ENCODE measurements at places on chromosomes 16 and 17.
A peak's percentile ranks its signal among the peaks of the same experiment; 100 is the strongest.

GRCh38 chr17:55273579-55274354, 9.0 kb downstream of the HLF start:
- H3K4me1 ChIP-seq = peaks cover 8% of the 10 kb centered on the region
- H3K4me3 ChIP-seq = no peak overlapping the region
- peaks cover 10% of the 10 kb centered on the region for H3K27me3 ChIP-seq
- DNase-seq = no peak
- H3K36me3 ChIP-seq = no peaks in the 10 kb centered on the region

GRCh38 chr17:40343219-40344119, 21.1 kb downstream of the GJD3 start:
- H3K4me3 ChIP-seq = no peak overlapping the region
- no peak for DNase-seq
- H3K36me3 ChIP-seq = no peaks in the 10 kb centered on the region
- no peaks in the 10 kb centered on the region for H3K27me3 ChIP-seq
- H3K4me1 ChIP-seq = peaks cover 12% of the 10 kb centered on the region

GRCh38 chr17:81944858-81945257, 2.2 kb downstream of the MYADML2 start:
- H3K27ac ChIP-seq = no peak overlapping the region
- no peaks in the 10 kb centered on the region for H3K27me3 ChIP-seq
- no peak overlapping the region for H3K4me3 ChIP-seq
- no peaks in the 10 kb centered on the region for H3K4me1 ChIP-seq

GRCh38 chr16:19116711-19117449, 3.1 kb downstream of the ITPRIPL2 start:
- peak overlapping the region; percentile 85 for H3K4me3 ChIP-seq
- peaks cover 33% of the 10 kb centered on the region for H3K36me3 ChIP-seq
- H3K27me3 ChIP-seq = no peaks in the 10 kb centered on the region
- DNase-seq = no peak

DNA sequence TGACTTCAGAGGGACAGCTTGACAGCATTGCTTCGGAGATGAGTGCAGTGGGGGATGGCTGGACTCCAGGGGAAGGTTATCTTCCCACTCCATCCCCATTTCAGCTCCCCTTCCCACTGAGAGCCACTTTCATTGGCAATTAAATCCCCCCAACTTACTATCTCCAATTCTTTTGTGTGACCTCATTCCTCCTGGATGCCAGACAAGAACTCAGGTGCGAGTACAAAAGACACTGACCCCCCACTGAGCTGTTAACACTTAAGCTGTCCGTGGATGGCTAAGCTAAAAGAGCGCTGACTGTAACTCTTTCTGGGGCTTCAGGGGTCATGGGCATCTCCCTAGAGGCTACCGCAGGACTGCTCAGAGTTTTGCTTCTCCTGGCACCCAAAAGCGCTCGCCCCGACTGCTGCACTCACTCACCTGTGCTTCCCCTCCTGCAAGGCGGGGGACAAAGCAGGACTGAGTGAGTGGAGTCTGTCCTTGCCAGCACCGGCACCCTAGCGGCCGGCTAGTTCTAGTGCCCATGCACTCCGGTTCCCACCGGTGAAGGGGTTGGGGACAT, 44.8 kb upstream of the FBXO47 start:
- no peaks in the 10 kb centered on the region for H3K36me3 ChIP-seq
- H3K4me3 ChIP-seq = no peak overlapping the region
- no peaks in the 10 kb centered on the region for H3K27me3 ChIP-seq
- H3K27ac ChIP-seq = no peak overlapping the region

DNA sequence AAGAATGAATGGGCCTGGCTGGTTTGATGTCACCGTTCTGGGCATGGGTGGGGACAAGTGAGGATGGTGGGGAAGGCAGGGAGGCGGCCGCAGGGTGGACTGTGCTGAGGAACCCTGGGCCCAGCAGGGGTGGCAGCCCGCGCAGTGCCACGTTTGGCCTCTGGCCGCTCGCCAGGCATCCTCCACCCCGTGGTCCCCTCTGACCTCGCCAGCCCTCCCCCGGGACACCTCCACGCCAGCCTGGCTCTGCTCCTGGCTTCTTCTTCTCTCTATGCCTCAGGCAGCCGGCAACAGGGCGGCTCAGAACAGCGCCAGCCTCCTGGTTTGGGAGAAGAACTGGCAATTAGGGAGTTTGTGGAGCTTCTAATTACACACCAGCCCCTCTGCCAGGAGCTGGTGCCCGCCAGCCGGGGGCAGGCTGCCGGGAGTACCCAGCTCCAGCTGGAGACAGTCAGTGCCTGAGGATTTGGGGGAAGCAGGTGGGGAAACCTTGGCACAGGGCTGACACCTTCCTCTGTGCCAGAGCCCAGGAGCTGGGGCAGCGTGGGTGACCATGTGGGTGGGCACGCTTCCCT, 6.5 kb upstream of the SERPINF1 start:
- no peak overlapping the region for H3K4me3 ChIP-seq
- no peaks in the 10 kb centered on the region for H3K36me3 ChIP-seq
- no peak for DNase-seq

- H3K4me1 ChIP-seq = peaks cover 36% of the 10 kb centered on the region
- no peak overlapping the region for H3K4me3 ChIP-seq
- H3K27me3 ChIP-seq = no peaks in the 10 kb centered on the region
- peak overlapping the region; percentile 81 for H3K27ac ChIP-seq
- no peaks in the 10 kb centered on the region for H3K36me3 ChIP-seq
Measured at GRCh38 chr16:68760671-68761275, 23.7 kb downstream of the CDH1 start.

DNA sequence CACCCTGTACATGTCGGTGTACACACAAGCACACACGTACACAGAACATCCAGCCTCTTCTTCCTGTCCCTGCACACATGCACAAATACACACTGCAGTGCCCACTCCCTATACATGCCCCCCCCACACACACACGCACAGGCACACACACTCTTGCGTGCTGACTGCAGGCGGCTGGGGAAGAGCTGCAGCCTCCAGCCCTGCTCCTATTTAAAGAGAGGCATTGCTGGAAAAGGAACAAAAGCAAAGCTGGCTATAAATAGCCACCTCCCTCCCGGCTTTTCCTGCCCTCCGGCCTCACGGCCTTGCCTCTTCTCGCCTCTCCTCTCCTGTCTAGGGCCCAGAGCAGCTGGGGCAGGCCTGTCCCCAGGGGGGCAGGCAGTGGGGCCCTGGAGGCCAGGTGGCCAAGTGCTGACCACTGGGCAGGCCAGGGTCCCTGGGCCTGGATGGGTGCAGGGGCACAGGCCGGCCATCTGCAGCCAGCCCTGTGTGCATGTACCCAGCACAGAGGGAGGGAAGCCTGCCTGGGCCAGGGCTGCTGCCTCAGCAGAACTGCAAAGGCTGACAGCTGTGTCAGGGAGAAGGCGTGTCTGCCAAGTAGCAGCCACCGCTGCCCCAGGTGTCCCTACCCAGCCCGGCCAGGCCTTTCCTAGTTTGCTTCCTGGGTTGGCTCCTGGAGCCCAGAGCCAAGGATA, 25.4 kb downstream of the RTN4RL1 start:
- no peaks in the 10 kb centered on the region for H3K27me3 ChIP-seq
- no peak overlapping the region for H3K4me3 ChIP-seq
- DNase-seq = no peak
- peaks cover 12% of the 10 kb centered on the region for H3K4me1 ChIP-seq
- no peak overlapping the region for H3K27ac ChIP-seq

- no peaks in the 10 kb centered on the region for H3K36me3 ChIP-seq
- H3K27ac ChIP-seq = no peak overlapping the region
- DNase-seq = no peak
- H3K27me3 ChIP-seq = no peaks in the 10 kb centered on the region
- H3K4me1 ChIP-seq = no peaks in the 10 kb centered on the region
- no peak overlapping the region for H3K4me3 ChIP-seq
Measured at GRCh38 chr16:68064791-68065365, 20.3 kb upstream of the NFATC3 start.

GRCh38 chr16:51022955-51023354, 128.1 kb downstream of the SALL1 start:
- H3K4me1 ChIP-seq = no peaks in the 10 kb centered on the region
- DNase-seq = no peak
- H3K27ac ChIP-seq = no peak overlapping the region
- H3K4me3 ChIP-seq = no peak overlapping the region
- no peaks in the 10 kb centered on the region for H3K36me3 ChIP-seq
- H3K27me3 ChIP-seq = peaks cover 14% of the 10 kb centered on the region

DNA sequence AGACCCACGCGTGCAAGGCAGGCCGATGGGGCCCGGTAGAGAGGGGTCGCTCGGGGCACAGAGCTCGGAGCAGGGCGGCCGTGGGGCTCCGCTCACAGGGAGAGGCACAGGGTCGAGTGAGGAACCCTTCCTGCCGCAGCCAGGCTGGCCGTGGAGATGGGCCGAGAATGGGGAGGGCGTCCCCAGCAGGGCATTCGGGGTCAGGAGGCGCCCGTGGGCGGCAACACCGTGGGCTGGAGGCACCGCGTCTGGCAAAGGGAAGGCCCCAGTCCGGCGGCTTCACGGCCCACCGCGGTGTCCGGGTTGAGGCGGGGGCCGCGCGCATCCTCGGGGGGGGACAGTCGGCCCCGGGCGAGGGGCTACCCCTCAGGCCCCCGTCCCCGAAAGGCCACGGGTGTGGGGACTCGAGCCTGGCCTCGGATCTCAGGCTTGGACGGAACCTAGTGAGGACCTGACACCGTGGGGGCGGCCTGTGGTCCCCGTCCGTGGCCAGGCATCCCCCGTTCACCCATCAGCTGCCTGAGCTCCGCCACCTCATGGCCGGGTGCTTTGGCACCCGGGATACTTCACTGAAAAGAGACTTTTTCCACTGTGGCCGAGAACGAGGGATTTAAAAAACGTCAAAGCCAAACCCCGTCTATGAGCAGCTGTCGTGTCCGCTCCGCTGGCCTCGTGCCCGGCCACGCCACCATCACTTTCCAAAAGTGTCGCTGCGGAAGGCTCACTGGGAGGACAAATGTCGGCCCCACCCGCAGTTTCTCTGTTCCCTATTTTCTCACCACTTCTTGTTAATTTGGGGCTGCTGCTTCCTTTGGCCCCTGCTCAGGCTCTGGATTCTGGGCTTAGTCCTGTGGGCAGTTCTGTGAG, 73.6 kb downstream of the METRNL start:
- DNase-seq = no peak
- no peaks in the 10 kb centered on the region for H3K36me3 ChIP-seq
- H3K27ac ChIP-seq = no peak overlapping the region

- peaks cover 35% of the 10 kb centered on the region for H3K4me1 ChIP-seq
- no peak overlapping the region for H3K4me3 ChIP-seq
- H3K27ac ChIP-seq = no peak overlapping the region
- peaks cover 69% of the 10 kb centered on the region for H3K36me3 ChIP-seq
- H3K27me3 ChIP-seq = no peaks in the 10 kb centered on the region
Measured at GRCh38 chr16:15606518-15607220, 36.3 kb downstream of the MARF1 start.

Data from PC-9 (cell line).